ENCODE measurements at places on chromosomes 11 and 22. TPM values are rescaled to one million over a fixed set of nuclear protein-coding genes. Genes with fewer than 3 reads are reported as not detected.

ISX gene
- total RNA-seq = not detected

MS4A4A gene
- not detected for total RNA-seq

KREMEN1 gene
- total RNA-seq = 12.0 TPM

IGLL1 gene
- total RNA-seq = not detected

PATE2 gene
- not detected for total RNA-seq

SYNGR1 gene
- 2.3 TPM for total RNA-seq

LRRN4CL gene
- total RNA-seq = 4.7 TPM

SLC22A8 gene
- not detected for total RNA-seq

SLC7A4 gene
- total RNA-seq = 0.14 TPM

OR51B5 gene
- 0.57 TPM for total RNA-seq

FGF3 gene
- total RNA-seq = not detected

PIH1D2 gene
- total RNA-seq = 1.0 TPM

ABCG4 gene
- total RNA-seq = 0.66 TPM

FGF19 gene
- not detected for total RNA-seq

ADORA2A gene
- total RNA-seq = 2.6 TPM

TSSK2 gene
- total RNA-seq = not detected

ADM2 gene
- 2.7 TPM for total RNA-seq

ST13 gene
- total RNA-seq = 126 TPM

UBQLN3 gene
- under 0.01 TPM for total RNA-seq

DRD2 gene
- 0.22 TPM for total RNA-seq

IFITM10 gene
- total RNA-seq = 0.22 TPM

MS4A15 gene
- not detected for total RNA-seq

OR2AT4 gene
- not detected for total RNA-seq

NECTIN1 gene
- total RNA-seq = 6.8 TPM

KIRREL3 gene
- 0.22 TPM for total RNA-seq

SAA1 gene
- not detected for total RNA-seq

B3GAT1 gene
- not detected for total RNA-seq

TMEM191B gene
- total RNA-seq = not detected

MEI1 gene
- total RNA-seq = 6.7 TPM

GGTLC3 gene
- not detected for total RNA-seq

MYEOV gene
- total RNA-seq = 46.8 TPM

DKK3 gene
- total RNA-seq = 277 TPM

INCENP gene
- 7.9 TPM for total RNA-seq

IGLL5 gene
- total RNA-seq = not detected

SYT13 gene
- total RNA-seq = not detected

NXPE2 gene
- not detected for total RNA-seq

SHISAL1 gene
- total RNA-seq = 0.57 TPM

GAL3ST3 gene
- total RNA-seq = not detected

SCN2B gene
- not detected for total RNA-seq

DDX6 gene
- total RNA-seq = 73.3 TPM

MRGPRD gene
- not detected for total RNA-seq

LRRC4C gene
- under 0.01 TPM for total RNA-seq

PLEKHA7 gene
- total RNA-seq = 0.22 TPM
